ENCODE measurements at places on chromosomes 12 and 14.

GRCh38 chr12:92561543-92561899, 141.3 kb upstream of the PLEKHG7 start:
- DNase-seq = no peak

- no peak for DNase-seq
Observed at GRCh38 chr14:26332966-26333365, 264.9 kb downstream of the NOVA1 start.

GRCh38 chr12:54641554-54641953, 6.6 kb downstream of the DCD start:
- DNase-seq = no peak

- no peak for DNase-seq
Observed at GRCh38 chr12:52300796-52301691, 9.7 kb upstream of the KRT81 start.

DNA sequence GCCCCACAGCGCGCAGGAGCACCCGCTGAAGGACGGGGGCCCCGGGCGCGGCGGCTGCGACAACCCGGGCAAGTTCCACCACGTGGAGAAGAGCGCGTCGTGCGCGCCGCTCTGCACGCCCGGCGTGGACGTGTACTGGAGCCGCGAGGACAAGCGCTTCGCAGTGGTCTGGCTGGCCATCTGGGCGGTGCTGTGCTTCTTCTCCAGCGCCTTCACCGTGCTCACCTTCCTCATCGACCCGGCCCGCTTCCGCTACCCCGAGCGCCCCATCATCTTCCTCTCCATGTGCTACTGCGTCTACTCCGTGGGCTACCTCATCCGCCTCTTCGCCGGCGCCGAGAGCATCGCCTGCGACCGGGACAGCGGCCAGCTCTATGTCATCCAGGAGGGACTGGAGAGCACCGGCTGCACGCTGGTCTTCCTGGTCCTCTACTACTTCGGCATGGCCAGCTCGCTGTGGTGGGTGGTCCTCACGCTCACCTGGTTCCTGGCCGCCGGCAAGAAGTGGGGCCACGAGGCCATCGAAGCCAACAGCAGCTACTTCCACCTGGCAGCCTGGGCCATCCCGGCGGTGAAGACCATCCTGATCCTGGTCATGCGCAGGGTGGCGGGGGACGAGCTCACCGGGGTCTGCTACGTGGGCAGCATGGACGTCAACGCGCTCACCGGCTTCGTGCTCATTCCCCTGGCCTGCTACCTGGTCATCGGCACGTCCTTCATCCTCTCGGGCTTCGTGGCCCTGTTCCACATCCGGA, 1.4 kb downstream of the FZD10 start:
- no peak for DNase-seq

GRCh38 chr14:65054471-65055085, 47.7 kb downstream of the MAX start:
- DNase-seq = no peak

- no peak for DNase-seq
Observed at GRCh38 chr12:19706936-19707335, 267.6 kb downstream of the AEBP2 start.

DNA sequence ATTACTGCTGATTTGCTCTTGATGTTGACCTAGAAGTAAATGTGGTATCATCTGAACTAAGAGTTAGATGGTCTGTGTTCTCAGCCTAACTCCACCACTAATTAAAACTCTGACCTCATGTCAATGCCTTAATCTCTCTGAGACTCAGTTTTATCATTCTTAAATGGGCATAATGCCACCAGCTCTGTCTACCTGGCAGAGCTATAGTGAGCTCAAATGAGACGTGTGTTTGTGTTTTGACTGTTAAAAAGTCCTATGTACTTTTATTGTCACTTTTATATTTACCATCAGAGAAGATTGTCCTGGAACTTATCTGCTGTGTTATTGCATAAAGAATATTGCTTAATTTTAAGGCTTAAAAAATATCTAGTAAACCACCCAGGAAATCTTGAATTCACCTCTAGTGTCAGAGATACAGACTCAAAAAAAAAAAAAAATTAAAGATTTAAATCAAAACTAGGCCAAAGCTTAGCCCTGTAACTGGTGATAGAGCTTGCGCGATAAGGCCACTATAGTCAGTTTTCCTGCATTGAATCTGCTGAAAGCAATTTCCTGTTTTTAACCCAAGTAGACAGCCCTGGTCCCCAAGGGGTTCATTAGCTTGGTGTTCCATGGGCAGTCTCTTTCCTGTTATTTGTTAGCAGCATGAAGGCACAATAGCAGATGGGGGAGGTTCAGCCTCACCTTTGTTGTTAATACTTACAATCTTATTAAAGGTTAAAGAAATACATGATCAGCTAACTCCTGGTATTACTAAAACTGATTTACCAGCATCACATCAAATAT, 261.8 kb downstream of the ATP23 start:
- DNase-seq = no peak

DNA sequence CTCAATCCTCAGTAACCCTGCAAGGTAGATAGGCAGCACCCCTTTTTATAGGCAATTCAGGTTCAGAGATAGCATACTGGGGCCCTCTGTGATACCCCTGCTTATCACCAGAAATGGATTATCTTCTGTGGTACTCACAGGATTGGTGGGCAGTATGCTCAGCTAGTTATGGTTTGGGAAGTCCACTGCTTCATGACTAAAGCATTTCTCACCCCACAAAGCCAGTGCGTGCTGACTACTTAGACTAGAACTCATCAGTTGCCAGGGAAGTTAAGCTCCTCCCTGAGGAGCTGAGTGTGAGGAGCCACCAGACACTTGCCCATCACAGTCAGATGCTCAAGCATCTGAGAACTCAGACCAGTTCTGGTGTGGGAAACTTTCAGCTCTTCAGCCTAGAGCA, 76.3 kb downstream of the SCAF11 start:
- DNase-seq = no peak

GRCh38 chr12:114744691-114745090, 60.7 kb upstream of the TBX3 start:
- no peak for DNase-seq

GRCh38 chr12:26473291-26473690, 277.9 kb downstream of the SSPN start:
- no peak for DNase-seq

DNA sequence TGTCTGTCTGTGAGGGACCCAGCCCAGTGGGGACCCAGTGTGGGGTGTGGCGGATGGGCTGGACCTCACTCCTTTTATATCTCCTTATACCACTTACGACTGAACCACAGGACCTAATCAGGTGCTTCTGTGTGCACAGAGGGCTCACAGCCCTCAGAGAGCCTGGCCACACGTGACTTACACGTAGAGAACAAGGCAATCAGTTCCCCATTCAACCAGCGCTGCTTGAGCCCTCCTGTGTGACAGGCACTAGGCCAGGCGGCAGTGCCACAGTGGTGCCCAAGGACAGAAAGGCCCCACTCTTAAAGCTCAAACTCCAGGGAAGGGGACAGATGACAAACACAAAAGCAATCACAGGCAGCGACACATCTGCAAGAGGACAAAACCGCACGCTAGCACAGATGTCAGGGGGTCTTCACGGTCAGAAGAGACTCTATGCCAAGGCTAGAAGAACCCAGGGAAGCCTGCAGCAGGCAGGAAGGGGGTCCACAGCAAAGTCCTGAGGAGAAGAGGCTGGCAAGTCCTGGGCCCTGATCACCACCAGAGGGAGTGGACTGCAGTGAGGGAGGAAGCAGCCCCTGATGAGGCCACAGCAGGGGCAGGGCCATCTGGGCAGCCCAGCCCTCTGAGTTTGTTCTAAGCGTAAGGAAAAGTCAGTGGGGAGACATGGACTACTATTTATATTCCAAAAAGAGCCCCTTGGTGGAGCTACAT, 39.3 kb downstream of the SETD3 start:
- no peak for DNase-seq

GRCh38 chr14:65134651-65135579, 32.6 kb upstream of the MAX start:
- no peak for DNase-seq

DNA sequence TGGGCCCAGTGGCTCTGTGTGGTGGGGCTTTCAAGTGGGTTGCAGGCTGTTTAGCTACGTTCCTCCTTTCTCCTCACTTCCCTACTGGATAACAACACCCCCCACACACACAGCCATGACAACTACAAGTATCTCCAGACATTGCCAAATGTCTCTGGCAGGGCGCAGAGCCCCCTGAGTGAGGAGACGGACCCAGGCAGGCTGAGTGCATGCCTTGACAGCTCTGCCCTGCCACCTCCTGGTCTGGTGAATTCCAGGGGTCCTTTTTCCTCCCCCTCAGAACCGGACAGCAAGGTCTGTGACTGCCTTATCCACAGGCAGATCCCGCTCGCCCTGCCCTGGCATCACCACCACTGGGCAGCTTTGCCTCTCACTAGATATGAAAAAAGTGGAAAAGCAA, 276.5 kb downstream of the TMEM132C start:
- no peak for DNase-seq

DNA sequence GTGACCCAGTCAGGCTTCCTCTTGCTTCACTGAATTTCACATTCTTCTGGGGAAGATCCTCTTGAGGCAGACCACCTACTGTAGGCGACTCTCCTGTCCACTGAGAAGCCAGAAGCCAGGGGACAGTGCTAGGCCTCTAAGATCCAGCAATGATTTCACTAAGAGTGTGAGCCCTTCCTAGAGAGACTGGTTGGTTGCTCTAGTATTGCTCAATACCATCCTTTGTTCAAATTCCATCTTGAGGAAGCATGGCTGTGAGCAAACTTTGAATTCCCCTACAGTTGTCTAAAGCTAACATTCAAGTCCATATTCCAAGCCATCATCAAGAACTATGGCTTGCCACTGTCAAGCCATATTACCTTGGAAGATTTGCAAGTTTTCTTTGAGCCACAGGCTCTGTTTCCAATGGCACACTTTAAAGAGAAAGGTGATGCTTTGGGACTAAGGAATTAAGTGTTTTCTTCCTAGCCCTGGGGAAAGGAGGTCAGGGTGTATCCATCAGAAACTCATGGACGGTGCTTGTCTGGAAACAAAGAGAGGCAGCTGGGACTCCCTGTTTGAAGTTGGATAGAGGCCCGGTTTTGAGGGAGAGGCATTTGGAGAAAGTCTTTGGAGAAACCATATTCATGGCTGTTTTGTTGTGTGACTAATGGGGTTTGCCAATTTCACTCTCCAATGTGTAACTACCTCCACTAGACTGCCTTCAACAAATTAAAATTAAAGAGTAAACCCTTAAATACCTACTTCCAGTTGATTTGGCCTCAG, 1217.9 kb downstream of the VRK1 start:
- no peak for DNase-seq

DNA sequence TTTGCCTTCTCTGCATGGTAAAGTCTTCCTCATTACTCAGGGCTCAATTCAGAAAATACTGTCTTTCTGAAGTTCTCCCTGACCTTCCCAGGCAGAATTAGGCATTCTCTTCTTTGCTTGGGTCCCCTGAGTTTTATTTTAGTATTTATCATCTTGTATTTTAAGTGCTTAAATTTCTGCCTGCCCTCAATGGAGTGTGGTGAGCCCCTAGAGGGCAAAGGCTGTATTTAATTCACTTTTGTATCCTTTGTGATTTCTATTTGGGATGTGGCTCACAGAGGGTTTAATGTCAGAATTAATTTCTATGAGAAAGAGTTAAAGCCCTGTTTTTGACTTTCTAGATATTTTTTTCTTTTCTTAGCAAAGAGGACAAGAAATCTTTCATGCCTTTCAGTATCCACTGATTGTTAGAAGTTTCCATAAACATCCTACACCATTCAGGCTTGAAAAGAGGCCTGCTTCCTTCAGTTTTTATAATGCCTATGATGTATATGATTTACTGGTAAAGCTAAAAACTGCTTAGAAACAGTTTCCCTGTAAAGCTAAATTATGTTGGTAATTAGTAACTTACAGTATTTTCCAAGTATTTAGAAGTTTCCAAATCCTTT, 55.6 kb upstream of the PTPRB start:
- no peak for DNase-seq

- DNase-seq = no peak
Observed at GRCh38 chr12:66636771-66637170, 42.1 kb downstream of the GRIP1 start.

DNA sequence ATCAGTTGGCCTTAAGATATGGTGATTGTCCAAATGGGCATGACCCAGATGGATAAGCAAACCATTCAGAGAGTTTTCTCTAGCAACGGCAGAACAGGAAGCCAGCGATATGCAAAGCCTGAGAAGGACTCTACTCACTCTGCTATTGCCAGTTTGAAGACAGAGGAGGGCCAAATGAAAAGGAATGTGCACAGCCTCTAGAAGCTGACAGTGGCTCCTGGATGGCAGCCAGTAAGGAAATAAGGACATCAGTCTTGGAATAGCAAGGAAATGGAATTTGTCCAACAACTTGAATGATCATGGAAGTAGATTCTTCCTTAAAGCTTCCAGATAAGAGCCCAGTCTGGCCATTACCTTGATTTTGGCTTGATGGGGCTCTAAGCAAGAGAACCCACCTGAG, 60.0 kb downstream of the TMTC2 start:
- no peak for DNase-seq

DNA sequence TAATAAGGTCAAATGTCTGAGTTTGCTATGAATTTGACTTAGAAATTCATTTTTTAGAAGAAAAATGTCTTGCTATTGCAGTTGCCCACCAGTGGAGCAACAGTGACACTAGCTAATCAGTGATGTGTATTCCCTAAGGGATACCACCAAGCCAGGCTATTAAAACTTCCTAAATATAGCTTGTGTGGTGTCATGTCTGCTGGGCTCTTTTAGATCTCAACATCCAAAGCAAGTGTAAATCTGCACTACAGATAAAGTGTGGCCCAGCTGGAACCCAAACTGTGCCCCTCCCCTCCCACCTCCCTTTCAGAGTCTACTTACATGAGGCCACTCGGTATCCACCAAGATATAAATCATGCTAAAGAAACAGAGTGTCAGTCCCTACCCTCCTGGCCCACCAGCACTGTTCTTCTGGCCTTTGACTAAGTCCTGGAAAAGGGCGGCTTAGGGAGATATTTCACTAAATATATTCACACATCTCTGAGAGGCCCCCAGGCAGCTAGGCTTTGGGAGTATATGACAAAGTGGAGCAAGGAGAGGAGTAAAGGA, 53.8 kb downstream of the SLC35F4 start:
- DNase-seq = no peak

- no peak for DNase-seq
Observed at GRCh38 chr12:124655698-124656516, 88.5 kb upstream of the NCOR2 start.

DNA sequence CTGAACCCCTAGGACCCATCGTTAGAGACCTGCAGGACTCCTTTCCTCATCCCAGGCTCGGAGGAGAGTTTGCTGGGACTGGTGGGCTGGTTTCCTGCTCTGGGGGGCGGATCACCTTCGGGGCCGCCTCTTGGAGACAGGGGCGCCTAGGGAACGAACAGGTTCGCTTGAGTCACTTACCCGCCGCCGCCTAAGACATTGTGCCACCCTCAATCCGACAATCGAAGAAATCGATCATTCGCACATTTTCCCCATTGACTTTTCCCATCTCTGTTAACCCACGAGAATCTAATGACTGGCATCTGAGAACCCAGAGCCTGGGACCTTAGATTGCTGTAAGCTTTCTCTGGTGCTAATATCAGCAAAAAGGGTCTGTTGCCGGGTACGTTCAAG, 322 bp downstream of the SLC39A9 start:
- DNase-seq = no peak

GRCh38 chr14:90649083-90649482, 167.1 kb downstream of the TTC7B start:
- no peak for DNase-seq

GRCh38 chr12:6469609-6470374, 685 bp downstream of the VAMP1 start:
- no peak for DNase-seq

All from stimulated activated CD4-positive, alpha-beta T cell treated with anti-CD3 and anti-CD28 coated beads, TNF-alpha, amount 100 ng/mL, for 1 hour (primary cell).